Fibroblast of skin of scalp (primary cell): ENCODE measurements at places on chromosomes 6 and 20.

DNA sequence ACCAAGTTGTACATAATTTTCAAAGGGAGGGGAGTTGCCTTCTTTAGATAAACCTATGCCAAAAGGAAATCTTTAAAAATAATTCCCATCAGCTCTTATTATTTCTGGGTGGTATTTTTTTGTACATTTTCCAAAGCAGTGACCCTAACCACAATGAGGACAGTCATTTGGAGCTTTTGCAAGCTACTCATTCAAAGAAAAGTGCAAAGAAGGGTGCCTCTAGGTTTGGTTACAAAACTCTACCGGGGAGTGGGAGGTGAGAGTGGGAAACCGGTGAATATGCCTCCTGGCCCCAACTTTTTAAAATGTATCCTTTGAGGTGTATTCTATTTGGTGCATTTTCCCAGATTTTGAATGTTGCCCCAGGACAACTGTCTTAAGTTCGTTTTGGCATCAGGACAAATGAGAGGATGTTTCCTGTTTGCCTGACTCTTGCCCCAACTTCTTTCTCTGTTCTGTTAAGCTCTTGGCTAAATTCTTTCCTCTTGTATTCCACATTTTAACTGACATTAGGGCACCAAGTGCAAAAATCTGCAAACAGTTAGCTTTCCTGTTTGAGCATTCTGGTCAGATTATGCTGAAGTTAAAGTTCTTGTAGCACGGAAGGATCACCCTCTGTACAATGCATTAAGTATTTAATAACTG, 78.9 kb downstream of the SLX4IP start:
- peak; percentile 46 for DNase-seq

DNA sequence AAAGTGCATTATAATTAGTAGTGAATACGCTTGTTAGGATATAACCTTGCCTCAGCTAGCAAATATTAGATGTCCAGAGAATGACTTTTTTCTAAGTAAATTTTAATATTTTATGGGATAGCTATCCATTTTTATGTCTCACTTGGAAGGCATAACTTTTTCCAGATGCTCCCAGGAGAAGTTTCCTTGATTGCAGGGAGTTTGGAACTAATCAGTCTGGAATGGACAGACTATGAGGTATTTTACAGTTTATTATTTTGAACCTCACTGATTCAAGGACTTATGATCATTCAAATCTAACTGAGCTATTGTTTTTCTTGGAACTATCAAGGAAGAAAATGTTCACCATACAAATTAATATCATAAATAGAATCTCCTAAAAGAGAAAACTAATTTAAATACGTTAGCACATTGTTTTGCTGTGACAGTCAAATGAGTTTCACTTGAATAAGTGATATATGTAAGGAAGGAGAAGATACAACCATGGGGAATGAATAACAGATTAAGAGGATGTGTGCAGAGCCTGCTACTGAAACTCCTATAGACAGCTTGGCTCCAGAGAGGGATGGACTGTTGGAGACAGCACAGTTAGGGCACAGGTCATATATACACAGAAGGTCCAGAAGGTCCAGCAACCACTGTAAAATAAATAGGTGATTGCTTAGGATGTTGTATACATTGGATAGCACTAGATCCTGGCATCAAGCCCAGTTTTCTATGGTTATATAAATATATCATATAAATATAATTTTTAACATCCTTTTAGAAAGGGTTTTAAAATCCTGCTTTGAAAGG, 20.6 kb upstream of the LCA5 start:
- no peak for DNase-seq

GRCh38 chr20:24149881-24150307, 161.3 kb upstream of the GGTLC1 start:
- no peak for DNase-seq

- DNase-seq = no peak
These were observed 2.0 kb downstream of the HEY2 start for GRCh38 chr6:125751334-125751916.
